T-helper 17 cell (primary cell): ENCODE measurements at places on chromosomes 2 and 18. TPM values are rescaled to one million over a fixed set of nuclear protein-coding genes. Genes with fewer than 3 reads are reported as not detected.

GRCh38 chr2:239479471-239479870 lies 78.7 kb upstream of the HDAC4 start:
- DNase-seq: no peak

DNA sequence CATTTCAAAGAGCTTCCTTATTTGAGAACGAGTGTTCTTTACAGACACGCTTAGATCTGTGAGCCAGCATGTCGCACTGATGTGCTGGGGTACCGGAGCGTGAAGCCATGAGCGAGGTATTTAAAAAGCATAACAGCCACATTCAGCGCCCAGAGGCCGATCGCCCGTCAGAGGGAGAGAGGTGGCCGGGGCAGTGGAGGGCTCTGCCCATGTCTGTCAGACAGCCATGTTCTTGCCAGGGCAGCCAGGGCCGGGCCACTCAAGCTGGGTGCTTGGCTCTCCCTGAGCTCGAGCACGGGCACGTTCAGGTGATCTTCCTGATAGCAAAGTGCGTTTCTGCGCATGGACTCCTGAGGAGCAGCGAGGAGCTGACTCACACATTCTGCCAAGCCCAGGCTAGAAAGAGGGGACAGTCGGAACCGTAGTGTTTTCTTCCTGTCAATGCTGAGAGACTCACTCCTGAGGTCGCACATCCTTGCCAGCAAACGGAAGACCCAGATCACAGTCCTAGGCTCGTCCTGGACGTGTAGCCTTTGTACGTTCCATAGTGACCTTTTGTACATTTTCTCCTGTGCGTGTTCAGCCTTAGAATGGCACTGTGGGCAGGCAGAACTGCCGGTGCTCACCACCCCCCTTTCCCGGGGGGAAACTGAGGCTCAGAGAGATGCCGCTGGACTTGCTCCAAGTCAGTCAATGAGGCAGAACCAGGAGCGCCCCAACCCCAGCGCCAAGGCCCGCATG lies 100.7 kb downstream of the NFATC1 start:
- DNase-seq: no peak

DNA sequence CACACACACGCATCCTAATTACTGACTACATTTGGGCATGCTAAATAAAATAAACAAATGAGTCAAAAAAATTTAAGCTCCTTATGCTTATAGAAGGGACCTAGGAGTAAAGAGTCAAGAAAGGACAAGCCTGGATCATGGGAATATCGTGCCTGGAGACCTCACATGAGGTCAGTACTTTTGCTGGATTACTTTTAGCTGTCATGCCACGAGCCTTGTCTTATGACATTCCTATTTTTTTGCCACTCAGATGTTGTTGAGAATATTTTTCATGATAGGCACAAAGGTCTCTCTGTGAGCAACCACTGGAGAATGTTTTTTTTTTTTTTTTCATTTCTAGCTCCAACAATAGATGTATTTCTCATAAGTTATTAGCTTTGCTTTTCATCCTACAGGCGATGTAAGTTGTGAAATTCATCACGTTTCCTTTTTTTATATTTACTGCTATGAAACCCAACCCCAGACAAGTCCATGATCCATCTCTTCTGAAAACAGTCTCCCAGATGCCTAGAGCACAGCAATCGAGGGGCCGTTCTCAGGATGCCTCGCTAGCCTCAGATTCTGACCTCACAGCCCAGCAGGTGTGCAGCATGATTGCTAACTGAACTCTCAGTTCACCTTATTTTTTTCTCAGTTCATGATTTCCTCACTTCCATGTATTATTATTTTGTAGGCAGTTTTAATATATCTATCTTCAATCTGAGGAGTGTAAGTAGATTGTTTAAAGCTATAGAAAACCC lies 464.5 kb downstream of the IRS1 start:
- no peak for DNase-seq

- DNase-seq: no peak
Observed at GRCh38 chr2:225867071-225867470, 467.6 kb downstream of the NYAP2 start.

GRCh38 chr2:202344178-202344577 lies 31.9 kb upstream of the BMPR2 start:
- no peak for DNase-seq

DNA sequence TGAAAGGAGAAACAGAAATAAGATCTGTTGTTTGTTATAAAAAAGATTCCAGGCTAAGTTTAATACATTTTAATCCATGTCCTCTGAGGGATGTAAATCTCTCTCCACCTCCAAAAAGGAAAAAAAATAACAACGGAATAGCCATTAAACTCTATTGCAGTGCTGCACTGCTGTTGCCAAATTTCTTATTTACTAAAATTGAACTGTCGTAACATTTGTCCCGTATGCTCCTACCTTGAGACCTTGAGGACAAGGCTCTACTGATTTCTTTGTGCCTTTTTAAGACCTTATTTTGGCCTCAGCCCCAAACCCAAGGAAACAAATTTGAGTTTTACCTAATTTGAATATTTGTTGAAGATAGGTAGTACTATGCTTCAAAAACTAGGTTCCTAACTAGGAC lies 56.4 kb downstream of the FRZB start:
- no peak for DNase-seq

- DNase-seq: no peak
Observed at GRCh38 chr18:65568866-65569265, 181.9 kb upstream of the CDH7 start.

GRCh38 chr18:45014047-45014501 lies 333.4 kb downstream of the SETBP1 start:
- DNase-seq: no peak

DNA sequence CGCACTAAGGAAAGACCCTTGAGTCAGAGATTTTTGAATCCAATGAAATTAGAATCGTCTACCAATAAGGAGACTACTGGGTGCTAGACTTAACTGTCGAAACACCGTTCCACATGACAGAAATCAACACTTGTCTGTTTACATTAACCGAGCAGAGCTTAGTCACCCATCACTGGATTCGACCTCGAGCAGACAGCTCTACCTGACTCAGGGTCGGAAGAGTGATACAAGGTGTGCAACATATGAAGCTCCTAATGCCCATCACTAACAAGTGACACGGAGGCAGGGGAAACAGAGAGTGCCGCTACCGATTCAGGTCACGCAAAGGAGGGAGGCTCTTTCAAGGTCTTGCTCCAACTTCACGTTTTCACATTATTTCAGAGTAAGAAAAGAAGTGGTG lies 54.2 kb upstream of the FZD5 start:
- no peak for DNase-seq

DNA sequence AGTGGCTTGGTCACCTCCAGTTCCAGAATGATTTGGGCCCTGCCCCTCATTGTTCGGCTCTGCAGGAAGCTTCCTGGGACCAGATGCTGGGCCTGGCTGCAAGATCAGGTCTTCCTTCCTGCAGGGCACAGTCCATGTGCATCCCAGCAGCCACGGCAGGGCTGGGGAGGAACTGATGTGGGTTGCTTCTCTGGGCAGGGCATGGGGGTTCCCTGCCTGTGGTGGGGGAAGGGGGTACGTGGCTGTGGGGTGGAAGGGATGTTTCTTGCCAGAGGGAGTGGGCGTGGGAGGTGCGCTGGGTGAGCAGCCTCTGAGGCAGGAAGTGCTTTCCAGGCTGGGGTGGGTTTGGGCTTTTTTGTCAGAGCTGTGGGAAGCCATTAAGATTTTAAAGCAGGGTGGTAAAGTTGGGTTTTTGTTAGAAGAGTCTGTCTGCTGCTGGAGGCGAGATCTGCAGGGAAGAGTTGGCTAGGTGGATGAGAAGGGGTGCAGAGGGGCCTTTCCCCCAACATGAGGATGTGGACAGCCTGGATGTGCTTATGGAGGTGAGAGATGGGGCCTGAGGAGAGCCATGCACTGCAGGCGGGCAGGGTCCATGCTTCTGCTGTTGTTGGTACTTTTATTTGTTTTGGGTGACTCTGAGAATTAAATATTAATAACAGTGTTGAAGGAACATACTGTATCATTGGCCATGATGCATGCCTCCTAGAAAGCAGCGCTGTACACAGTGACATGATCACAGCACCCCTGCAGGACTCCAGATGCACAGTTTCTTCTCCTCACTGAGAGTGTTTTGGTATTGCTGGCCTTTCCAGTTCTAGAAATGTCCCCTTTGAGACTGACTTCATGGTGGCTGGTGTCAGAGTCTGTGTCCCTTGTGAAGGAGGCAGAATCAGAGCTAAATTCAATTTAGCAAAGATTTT lies 45.3 kb downstream of the DGKD start:
- DNase-seq: no peak

DNA sequence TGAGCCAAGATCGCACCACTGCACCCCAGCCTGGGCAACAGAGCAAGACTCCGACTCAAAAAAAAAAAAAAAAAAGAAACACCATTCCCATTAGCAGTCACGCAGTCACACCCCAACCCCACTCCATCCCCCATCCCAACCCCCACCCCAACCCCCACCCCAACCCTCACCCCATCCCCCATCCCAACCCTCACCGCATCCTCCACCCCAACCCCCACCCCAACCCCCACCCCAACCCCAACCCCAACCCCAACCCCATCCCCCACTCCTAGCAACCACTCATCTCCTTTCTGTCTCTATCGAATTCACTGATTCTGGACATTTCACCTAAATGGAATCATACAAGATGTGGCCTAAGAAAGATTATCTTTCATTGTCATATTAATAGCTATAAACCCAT lies 25.9 kb upstream of the ATP9B start:
- DNase-seq: no peak

GRCh38 chr2:43085505-43085904 lies 140.9 kb downstream of the ZFP36L2 start:
- DNase-seq: no peak

GRCh38 chr18:53790786-53791185 lies 433.7 kb downstream of the MBD2 start:
- no peak for DNase-seq

- no peak for DNase-seq
Observed at GRCh38 chr2:48566592-48567310, 36.8 kb downstream of the STON1 start.

DNA sequence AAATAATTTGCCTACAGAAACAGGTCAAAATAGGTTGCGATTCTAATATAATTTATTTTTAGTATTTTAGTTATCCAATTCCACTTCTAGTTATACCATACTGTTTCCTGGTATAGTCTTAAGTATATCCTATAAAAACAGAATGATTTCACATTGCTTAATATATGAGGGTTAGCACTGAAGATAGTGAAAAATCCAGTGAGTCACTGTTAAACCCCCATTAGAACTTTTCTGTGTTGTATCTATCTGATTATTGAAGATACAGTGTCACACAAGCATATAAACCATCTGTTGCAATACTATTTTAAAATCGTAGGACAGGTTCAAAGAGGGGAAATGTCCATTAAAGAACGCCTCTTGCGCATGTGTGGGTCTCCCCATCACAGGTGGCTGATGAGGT lies 110.0 kb downstream of the FEZ2 start:
- no peak for DNase-seq

DNA sequence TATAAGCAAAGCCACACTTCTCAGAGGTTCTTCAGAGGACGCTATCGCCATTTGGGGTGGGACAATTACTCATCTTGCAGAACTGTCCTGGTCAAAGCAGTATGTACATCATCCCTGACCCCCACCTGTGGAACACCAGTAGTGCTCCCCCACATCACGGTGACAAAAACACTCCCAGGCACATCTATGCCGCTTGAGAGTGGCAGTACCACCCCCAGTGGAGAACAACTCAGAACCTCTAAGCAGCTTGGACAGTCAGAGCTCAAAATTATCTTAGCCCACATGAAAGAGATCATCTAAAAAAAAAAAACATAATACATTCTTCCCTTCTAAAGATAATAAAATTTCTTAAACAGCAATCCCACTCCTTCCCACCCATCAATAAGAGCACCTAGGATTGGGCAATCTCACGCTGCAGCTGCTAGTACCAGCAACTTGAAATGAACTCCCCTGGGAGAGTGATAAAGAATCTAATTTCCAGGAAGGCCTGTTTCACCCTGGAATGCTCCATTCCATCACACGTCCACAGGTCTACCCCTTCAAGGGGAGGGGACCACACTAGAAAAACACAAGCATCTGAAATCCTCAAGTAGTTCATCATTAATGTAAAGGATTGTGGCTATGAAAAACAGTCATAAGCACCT lies 31.7 kb downstream of the LRP2 start:
- no peak for DNase-seq

- no peak for DNase-seq
Observed at GRCh38 chr2:234765279-234765678, 186.5 kb upstream of the SH3BP4 start.

DNA sequence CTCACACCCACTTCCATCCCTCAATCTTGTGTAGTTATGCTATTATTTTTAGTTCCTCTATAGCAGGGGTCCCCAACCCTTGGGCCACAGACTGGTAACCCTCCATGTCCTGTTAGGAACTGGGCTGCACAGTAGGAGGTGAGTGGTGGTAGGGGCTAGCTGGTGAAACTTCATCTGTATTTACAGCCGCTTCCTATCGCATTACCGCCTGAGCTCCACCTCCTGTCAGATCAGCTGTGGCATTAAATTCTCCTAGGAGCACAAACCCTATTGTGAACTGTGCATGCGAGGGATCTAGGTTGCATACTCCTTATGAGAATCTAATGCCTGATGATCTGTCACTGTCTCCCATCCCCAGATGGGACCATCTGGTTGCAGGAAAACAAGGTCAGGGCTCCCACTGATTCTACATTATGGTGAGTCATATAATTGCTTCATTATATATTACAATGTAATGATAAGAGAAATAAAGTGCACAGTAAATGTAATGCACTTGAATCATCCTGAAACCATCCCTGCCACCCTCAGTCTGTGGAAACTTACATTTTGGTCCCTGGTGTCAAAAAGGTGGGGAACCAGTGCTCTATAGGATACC lies 1.6 kb upstream of the RAB11FIP5 start:
- DNase-seq: no peak

- no peak for DNase-seq
Observed at GRCh38 chr2:201859949-201860348, 53.6 kb downstream of the CDK15 start.

GRCh38 chr18:7830468-7830867 lies 263.4 kb downstream of the PTPRM start:
- DNase-seq: no peak

- no peak for DNase-seq
Observed at GRCh38 chr2:161836664-161837063, 212.4 kb downstream of the SLC4A10 start.

GRCh38 chr2:224904381-224904780 lies 137.9 kb downstream of the DOCK10 start:
- no peak for DNase-seq

Gene MAB21L4
- not detected for total RNA-seq

Gene PLB1
- total RNA-seq: 2.7 TPM

Gene SULT1C3
- not detected for total RNA-seq

Gene UGT1A8
- total RNA-seq: not detected

Gene HOXD4
- total RNA-seq: not detected

Gene RAB12
- total RNA-seq: 16.5 TPM

Gene LYG2
- not detected for total RNA-seq

Gene TGFA
- 3.8 TPM for total RNA-seq

Gene SERPINB10
- total RNA-seq: not detected

Gene FSHR
- not detected for total RNA-seq

Gene TMEM185B
- total RNA-seq: 21.1 TPM

Gene CTDP1
- total RNA-seq: 65.1 TPM
